Foreskin keratinocyte (primary cell): ENCODE measurements at places on chromosomes 7 and 10.

DNA sequence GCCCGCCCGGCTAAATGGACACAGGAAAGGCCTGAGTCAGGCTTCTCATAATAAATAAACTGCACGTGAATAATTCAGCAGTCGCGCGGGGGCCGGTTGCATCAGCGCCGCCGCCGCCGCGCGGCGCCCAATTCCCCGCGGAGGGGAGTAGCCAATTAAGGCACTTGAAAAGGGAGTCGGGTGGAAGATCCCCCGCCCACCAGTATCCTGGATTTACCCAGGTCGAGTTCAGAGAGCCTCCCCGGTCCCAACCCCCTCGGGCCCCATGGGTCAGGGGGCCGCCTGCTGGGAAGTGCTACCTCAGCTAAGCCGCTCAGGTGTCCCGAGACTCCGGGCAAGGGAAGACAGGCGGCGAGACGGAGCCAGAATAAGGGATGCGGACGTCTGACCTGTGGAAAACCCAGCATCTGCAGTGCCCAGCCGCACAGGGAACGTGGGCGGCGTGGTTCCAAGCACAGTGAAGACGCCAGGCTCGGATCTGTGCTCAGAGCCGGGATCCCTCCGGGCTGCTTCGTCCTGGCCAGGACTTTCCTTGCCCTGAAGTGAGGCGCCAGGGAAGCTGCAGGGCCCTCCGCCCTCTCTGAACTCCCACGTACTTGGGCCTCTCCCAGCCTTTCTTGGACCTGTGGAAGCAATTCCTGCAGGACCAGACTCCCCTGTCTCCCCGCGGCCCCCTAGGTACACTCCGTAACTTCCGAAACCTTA lies 7.3 kb upstream of the LBX1 start:
- DNase-seq, result no peak

GRCh38 chr7:138008588-138009349 lies 6.9 kb upstream of the CREB3L2 start:
- no peak for DNase-seq

- no peak for DNase-seq
Measured at GRCh38 chr7:100156331-100157068, 2.0 kb downstream of the TRAPPC14 start.

DNA sequence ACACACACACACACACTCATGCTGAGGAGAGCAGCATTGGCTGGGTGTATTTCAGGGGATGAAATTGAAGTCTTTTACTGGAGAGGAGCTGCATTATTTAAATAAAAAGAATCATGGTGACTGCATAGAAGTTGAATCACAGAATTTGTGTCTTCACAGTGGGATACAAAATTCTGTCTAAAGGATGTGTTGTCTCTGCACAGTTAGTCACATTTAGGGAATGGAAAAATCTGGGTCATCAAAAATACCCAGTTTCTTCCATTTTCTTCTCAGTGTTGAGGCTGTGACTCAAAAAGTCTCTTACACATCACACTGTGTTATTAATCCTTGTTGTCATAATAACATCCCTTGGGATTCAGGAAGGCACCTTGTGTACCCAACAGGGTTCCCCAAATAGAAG lies 10.9 kb downstream of the PAPSS2 start:
- DNase-seq, result no peak

- peak; percentile 95 for DNase-seq
Measured at GRCh38 chr10:70331486-70332268, 47.9 kb upstream of the NPFFR1 start.

- DNase-seq, result no peak
Measured at GRCh38 chr10:128596906-128597305, 470.7 kb upstream of the MKI67 start.

DNA sequence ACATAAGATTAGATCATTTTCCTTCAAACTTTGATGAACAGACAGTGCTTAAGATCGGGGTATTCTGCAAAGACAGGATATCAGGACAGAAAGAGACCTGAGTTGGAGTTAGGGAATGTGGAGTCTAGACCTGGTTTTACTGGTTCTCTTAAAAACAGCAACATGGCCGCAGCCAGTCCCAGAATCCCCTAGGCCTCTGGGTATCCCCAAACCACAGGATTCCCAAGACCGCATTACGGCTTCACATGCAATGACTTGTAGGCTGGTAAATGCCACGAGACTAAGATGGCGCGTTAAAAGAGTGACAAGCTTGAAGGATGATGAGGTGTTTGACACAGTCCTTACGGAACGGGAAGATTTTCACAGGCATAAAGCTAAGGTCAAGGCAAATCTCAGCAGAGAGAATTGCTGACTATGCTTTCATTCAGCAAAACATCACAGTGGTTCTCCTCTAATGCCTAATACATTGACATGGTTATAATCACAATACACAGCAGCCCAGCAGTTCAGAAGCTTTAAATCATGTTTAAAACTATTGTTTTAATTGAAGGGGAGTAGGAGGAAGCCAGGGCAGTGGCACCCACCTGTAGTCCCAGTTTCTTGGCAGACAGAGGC lies 32.9 kb downstream of the MPP7 start:
- peak; percentile 74 for DNase-seq

DNA sequence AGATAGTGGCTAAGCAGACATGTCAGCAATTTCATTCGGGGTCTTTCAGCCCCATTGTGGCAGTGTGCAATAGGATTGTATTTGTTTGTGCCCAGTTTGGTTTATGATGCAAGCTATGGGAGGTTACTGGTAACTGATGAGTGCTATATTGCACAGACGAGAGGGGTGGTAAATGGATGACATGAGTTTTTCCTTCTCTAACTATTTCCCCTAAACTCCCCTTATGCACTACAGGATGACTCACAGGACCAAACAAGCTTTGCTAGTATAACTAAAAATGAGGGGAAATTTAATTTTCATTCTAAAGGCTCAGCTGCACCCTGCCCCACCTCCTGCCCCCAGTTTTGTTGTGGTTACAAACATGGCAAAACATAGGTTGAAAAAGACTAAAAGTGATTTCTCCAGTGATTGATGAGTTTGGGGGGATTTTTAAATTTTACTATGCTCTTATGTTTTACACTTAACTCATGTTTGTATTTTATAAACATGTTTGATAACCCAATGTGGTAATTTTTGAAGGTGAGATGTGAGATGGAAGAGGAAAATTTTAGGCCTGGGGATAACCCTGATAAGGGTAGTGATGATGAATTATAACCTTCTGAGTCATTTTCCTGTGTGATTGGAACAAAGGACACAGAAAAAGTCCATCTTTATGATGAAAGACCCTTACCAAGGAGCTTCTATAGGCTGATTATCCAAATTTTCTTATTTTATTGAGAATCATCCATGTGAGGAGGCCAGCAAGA lies 60.8 kb upstream of the NAMPT start:
- DNase-seq, result no peak

DNA sequence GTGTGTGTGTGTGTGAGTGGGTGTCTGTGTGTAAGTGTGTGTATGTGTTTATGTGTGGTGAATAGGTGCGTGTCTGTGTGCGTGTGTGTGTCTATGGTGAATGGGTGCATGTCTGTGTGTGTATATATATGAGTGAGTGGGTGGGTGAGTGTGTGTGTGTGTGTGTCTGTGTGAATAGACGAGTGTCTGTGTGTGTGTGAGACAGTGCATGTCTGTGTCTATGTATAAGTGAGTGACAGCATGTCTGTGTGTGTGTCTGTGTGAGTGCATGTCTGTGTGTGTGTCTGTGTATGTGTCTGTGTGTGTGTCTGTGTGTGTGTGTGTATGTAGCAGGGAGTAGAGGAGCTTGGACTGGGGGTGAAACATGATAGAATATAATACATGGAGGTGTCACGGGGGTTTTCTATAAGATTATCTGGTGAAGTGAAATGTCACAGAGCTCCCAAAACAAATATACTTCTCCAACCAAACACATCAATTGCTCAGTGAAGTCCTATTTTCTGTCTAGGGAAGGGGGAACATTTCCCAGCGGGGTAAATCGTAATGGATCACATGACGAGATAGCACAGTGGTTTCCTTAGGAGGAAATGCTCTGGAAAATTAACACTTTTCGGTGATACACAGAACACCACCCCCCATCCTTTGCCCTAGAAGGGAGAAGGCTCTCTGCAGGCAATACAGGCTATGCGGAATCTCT lies 723.3 kb upstream of the CELF2 start:
- DNase-seq, result no peak

DNA sequence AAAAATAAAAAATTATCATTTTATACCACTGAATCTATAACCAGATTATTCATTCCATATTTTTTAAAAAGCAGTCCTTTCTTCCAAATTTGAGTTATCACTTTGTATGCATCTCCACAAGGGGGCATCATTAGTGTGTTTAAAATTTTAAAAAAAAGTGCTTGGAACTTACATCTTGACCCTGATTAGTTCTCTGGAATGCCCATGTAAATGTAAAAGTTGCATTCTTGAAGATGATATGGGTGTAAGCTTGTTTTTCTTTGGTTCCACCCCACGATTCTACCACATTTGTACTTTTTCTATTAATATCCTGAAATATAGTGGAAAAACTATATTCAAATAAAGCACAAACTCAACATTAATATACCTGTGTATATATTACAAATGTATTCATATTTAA lies 144.9 kb downstream of the ELAPOR2 start:
- no peak for DNase-seq

DNA sequence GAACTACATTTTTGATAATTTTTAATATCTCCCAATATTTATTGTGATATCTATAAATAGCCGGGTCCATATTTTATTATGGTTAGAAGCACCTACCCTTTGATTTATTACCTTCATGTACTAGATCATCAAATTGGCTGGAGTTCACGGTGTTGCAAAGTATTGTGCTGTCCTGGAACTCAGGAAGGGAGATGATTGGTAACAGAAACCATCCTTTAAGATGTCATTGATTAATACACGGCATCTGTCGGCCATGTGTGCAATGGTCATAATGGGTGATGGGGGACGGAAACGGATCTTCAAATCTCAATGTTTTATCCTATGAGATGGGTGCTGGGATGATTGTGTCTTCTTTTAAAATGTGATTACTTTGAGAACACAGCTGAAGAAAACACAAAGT lies 157.0 kb downstream of the NEBL start:
- no peak for DNase-seq

- no peak for DNase-seq
Measured at GRCh38 chr7:138299066-138299465, 161.0 kb upstream of the TRIM24 start.

GRCh38 chr7:1493129-1493528 lies 11.1 kb downstream of the INTS1 start:
- no peak for DNase-seq

DNA sequence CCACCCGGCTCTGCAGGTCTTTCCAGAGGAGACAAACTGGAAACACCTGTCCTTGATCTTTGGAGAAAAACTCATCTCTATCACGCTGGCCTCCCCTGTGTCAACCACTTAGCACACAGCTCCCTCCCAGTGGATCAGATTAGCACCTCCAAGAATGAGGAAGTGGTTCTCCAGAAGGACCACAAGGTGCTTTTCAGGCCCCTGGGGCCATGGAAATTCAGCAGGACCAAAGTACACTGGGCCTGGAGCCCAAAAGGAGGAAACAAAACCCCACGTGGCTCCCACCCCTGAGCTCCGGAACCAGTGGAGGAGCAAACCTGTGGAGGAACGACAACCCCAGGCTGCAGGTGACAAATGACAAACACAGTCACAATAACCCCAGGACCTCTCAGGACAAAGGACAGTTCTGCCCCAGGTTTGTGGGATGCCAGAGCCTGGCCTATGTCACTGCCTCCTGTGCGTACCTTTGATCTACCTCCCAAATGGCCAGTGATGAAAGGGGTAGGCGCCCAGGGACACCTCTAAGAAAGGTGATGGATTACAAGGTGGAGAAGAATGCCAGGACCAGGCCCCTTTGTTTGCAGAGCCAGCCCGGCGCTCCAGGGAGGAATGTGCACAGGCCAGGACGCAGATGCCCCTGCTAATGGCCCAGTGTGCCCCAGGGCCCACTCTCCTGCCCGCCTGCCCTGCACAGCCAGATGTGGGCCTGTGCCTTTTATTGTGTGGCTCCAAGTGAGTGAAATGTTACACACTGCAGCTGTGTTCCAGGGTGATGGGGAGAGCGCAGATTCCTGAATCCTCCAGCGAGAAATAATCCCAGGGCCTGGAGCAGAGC lies 5.7 kb downstream of the TNS3 start:
- no peak for DNase-seq

DNA sequence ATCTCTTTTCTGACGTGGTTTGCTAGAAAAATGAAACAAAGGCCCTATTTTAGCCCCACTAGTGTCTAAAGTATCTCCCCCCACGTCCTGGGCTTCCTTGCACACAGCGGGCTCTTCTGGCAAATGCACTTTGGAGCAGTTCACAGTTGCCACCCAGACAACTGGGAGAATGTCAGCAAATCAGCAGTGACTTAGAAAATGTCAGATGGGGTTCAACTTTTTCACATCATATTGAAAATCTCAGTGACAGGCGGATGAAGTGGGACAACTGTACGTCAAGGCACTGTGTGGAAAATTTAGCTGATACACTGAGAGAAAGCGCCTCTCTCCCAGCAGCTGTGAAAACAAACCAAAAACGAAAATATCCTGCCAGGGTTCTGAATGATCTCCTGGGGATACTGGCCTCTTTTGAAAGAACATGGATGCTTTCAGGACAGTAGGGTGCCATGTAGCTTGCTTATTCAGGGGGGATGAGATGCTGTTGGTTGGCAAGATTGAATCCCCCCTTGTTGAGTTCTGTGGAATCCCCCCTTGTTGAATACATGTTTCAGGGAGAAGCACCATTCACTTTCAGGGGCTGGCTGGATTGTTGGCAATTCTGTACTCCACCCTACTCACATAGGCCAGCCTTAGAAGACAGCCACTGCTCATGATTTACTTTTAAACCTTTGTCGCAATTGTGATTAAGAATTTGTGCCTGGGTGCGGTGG lies 372.8 kb upstream of the CELF2 start:
- DNase-seq, result no peak

DNA sequence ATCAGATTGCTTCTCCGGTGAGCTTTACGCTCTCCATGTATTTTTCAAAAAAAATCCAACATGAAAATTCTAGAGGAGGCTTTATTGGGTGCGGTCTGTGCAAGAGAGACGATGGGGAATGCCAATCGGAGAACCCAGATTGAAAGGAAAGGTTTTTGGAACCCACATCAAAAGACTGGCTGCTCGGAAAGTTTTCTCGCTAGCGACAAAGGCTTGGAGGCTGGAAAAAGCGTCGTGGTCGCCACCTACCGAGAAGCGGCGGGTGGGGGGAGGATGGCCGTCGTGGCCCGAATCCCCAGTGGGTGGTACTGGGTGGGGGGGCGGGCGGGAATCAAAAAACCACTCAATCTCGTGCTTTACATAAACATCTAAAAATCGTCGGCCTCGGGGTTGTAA lies 1.1 kb upstream of the GTF2I start:
- DNase-seq, result no peak
